ENCODE measurements at places on chromosomes 11 and 22.

DNA sequence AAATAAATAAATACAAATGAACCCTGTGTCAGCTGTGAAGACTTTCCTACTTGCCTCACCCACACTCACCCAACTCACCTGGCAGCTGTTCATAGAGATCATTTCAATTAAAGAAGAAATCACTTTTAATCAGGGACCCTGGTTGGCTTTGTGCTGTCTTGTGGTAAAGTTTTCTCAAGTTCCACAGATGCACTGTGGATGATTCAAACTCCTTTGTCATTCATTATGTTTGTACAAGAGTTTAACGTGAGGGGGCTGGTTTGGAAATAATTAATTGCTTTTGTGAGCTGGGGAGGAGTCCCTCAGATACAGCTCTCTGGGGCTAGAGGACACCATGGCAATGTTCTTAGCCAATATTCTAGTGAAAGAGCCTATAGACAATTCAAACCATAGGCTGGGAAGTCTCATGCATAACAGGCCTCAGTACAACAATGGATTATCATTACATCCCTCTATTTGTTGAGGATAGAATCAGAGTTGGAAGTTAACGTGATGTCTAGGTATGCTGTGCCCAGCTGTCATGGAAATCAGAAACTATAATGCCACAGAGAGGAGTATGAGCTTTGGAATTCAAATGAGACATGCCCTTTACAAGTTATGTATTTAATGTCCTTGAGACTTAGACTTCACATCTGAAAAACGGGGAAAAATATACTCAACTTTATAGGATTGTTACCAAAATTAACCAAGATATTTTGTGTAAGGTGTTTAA, 698.5 kb downstream of the KCNA4 start:
- no peak for DNase-seq

DNA sequence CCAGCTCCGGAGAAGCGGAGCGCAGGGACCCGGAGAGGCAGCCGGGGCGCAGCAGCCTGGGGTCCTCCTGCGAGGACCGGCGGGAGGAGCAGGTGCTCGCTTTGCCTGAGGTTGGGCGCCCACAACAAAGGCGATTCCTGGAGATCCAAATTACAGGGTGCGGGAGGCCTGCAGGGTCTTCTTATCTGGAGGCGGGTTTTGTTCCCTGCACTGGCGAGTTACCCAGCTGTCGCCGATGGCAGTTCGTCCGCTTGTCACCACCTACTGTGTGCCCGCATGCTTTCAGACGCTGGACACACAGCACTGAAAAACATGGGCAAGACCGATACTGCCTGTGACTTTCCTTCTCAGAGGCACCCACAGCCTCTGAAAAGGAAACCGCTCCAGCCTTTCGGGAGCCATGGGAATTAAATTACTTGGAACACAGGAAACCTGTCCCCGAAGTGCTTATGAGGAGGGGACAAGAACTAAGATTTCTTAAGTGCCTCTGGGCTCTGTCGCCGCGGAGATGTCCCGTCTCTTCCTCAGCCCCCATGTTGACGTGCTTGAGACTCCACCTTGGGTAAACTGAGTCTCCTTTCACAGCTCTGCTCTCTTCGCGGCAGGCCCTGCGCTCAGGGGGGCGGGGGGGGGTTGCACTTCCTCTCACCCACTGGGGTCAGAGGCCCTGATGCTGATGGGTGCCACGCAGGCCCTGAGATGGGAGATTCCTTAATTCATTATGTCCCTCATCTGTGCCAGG, 1.3 kb upstream of the ZFTA start:
- no peak for DNase-seq

DNA sequence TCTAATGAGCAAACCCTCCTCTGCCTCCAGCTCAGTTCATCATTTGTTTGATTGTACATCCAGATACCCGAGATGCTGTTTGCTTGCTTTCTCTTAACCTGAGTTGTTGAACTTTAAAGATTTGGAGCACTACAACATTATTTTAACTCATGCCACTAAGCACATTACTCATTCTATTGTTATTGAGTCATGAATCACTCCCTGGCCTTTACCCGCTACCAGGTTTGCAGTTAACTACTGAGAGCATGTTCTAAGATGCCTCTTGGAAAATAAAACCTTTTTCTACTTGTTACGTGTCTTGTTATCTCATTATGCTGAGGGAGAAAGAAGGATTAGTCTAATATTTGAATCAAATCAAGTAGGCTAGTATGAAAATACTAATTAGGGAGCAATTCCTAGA, 720.6 kb upstream of the ANO5 start:
- no peak for DNase-seq

- no peak for DNase-seq
Observed at GRCh38 chr11:104306862-104307474, 143.0 kb upstream of the PDGFD start.

DNA sequence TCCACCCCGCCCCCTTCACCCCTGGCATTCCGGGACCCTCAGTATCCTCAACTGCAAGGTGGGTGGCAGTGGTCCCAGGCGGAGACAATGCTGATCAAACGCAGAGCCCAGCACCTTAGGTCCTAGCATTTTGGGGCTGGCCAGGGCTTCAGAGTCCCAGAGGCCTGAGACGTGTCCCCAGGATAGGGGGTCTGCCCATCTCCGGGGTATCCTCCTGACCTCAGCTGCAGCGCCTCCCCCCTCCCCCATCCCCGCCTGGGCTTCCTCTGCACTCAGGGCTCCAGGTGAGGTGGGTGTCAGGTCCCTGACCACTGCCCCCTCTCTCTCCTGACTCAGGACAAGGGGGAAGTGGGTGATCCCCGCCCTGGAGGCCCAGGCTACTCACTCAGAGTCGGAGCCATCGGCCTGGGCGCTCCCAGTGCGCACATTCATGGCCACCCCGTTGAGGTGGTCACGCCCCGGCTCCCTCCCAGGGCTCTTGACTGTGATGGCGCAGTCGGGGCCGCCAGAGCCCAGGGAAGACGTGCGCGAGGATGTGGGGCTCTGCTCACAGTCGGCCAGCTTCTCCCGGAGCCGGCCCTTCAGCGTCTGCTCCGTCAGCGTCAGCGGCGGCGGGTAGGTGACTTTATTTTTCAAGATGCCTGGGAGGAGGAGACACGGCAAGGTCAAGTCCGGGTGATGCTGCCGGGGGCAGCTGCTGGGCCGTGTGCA, 28.3 kb downstream of the TRMU start:
- DNase-seq, result no peak

- no peak for DNase-seq
Observed at GRCh38 chr22:20569059-20570058, 61.9 kb downstream of the MED15 start.

GRCh38 chr11:109818290-109818689, 274.9 kb upstream of the ZC3H12C start:
- no peak for DNase-seq

GRCh38 chr11:110095554-110095953, 2.4 kb downstream of the ZC3H12C start:
- no peak for DNase-seq

DNA sequence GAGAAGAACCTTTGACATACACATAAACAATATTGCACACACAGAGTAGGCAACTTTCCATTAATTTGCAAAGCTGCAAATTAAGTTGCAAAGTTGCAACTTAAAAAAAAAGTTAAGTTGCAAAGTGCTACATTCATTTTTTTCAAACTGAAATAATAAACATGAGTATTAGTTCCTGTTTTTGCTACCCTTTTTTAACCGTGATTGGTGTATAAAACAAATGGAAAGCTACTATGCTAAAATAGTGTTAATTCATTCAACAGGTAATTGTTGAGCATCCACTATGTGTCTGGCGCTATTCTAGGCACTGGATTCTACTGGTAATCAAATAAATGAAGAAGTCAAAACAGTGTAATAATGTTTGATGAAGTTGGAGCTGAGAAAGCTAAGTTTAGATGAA, 8.1 kb downstream of the ZFP91 start:
- no peak for DNase-seq

- DNase-seq, result no peak
Observed at GRCh38 chr11:65382804-65383368, 440 bp upstream of the SLC25A45 start.
